ENCODE measurements at places on chromosomes 3 and 15.

DNA sequence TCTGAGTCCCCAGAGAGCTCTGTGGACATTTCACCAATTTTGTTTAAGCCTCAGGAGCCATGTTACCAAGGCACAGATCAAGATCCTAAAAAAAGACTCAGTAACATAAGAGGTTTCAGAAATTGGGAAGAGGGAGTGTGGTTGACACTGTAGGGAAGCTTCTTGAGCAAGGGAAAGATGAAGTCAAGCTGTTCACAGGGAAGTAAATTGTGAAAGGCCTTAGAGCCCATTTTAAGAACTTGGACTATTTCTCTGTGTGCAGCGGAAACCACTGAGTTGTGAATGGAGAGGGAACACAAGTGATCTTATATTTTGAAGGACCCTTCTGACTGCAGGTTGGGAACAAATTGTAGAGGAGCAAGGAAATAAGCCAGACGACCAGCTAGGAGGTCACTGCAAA, 18.7 kb downstream of the BCL2A1 start:
- DNase-seq = no peak

DNA sequence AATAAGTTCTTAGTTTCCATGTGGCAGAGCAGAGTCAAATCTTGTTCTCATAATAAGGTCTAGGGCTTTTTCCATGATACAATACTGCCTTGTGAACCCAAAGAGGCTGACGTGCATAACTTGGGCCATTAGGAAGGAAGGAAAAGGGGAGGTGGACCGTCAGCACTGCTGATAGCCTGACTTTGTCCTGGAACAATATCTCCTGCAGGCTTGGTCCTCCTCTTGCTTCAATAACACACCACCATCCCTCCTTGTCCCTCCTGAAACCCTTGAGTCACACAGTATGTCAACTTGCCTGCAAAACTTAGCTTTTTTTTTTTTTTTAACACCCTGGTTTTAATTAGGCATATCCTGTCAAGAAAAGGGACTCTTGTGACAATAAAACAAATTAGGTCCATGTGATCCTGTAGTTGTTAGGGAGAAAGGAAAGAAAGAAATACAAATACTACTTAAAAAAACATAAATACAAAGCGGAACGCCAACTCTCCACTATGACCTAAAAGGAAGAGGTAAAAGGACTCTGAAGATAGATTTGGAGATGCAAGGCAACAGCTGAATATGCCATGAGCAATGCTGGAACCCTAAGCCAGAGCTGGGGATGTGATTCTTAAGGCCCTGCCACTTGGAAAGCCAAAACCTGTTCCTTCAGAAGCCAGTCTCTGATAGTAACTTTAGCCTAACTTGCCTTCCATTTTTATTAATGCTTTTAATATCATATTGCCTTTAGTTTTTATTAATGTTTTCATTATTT, 67.0 kb downstream of the WWTR1 start:
- no peak for DNase-seq

- no peak for DNase-seq
Observed at GRCh38 chr3:38645601-38646000, 3.9 kb downstream of the SCN5A start.

GRCh38 chr3:66486646-66487045, 14.2 kb downstream of the LRIG1 start:
- DNase-seq = peak; percentile 92

DNA sequence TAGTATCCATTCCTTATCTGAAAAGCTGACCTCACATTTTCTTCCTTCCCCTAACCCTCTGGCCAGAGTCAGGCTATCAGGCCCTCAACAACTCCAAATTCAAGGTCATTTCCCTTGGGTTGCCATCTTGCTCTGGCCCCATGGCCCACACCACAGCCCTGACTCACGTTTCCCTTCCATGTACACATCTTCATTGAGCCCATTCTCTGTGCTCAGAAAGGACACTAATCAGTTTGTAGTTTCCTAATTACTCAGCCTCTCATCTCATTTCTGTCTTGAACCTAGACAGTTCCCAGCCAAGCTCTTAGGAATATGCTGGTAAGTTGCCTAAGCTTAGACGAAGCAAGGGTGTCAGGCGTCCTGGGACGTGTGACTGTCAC, 14.9 kb downstream of the TGM5 start:
- DNase-seq = no peak

- peak; percentile 89 for DNase-seq
Observed at GRCh38 chr3:27681249-27681748, 40.8 kb downstream of the EOMES start.

DNA sequence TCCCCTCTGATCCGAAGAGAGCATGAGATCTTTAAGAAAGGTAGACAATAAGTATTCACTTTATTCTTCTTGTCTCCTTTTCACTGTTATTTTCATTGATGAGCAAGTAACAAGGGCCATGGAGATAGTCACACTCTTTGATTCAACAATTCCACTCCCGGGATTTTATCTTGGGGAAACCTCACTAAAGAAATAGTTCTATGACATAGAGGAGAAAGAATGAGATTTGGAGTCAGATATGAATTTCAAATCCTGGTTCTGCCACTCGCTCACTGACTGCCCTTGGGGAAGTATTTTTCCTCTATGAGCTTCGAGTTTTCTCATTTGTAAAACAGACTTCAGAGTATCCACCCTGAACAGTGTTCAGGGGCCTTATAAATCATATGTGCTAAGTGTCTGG, 514.6 kb downstream of the NLGN1 start:
- peak; percentile 70 for DNase-seq

DNA sequence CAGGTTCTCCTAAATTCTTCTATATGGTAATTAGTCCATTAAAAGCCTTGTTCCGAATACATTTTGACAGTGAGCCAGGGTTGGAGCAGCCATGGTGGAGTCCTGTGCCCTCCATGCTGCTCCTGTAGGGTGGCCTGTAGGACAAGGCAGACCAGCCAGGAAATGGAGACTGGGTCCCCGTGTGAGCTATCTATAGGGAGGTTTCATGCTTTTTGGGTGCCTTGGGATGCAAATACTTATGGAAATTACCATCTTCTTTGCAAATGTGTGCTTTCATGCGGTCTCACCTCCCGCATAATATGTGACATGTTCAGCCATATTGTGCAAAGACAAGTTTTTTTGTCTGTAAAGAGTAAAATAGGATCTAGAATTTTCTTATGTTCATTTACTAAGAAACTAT, 58.0 kb upstream of the FURIN start:
- no peak for DNase-seq

DNA sequence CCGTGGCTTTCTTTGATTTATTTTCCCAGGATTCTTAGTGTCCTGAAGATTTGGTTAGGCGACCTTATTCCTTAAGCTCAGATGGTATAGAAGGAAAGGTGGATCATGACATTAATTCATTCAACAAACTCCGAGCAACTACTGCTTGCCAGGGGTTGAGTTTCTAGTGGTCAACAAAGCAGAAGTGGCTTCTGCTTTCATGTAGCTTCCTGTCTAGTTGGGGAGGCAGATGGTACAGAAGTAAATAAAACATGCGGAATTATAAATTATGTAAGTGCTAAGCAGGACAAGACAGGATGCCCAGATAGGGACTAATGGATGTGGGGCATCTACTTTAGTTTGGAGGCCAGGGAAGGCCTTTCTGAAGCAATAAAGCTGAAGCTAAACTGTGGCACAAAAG, 15.6 kb downstream of the EEFSEC start:
- DNase-seq = no peak

- DNase-seq = no peak
Observed at GRCh38 chr3:64093825-64094712, 70.8 kb upstream of the PSMD6 start.

DNA sequence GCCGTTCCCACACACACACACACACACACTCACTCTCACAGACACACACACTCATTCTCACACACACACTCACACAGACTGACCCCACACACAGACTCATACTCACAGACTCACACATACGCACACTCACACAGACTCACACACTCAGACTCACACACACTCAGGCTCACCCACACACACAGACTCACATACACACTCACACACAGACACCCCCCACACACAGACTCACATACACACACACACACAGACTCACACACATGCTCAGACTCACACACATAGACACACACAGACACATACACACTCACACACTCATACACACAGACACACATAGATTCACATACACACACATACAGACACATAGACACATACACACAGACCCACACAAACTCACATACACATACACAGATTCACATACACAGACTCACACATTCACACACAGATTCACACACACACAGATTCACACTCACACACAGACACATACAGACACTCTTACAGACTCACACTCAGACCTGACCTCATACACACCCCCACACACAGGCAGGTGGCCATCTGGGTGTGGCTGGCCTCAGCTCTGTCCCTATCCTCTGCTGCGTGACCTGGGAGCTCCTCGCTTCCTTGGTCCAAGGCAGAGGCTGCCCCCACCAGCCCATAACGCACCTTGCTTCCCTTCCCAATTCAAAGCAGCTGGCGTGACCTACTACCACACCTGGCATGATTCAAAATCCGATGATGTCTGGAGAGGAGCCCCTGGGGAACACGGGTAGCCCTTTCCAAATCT, 1.9 kb downstream of the C3orf22 start:
- no peak for DNase-seq

DNA sequence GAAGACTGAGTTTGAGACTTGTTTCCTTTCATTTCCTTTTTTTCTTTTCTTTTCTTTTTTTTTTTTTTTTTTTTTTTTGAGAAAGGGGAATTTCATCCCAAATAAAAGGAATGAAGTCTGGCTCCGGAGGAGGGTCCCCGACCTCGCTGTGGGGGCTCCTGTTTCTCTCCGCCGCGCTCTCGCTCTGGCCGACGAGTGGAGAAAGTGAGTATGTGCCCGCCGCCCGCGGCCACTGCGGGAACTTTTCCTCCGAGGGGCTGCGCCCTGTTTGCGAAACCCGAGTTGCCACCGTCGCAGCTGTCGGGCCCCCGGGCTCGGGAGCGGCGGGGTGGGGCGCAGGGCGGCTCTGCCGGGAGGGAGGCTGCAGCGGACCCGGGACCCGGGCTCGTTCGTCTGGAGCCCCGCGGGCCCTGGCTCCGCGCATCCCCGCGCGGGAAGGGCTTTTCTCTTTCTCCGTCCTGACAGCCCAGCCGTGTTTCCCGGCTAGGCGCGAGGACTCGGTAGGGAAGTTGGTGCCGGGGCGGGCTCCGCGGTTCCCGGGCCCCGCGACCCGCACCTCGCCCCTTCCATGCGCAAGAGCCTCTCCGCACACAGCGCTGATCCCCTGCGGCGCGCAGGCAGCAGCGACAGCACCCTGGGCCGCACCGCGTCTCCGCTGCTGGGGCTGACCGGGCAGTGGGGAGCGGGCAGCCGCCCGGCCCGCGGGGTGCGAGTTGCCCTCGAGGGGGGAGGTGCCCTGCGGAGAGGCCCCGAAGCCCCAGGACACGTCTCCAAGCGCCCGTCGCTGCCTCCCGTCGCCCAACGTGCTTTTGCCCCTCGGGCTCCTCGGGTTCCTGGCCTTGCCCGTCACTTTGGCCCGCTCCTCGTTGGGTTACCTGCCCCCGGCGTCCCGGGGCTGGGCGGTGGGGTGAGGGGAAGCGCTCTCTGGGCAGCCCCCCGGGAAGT, 1.4 kb downstream of the IGF1R start:
- peak; percentile 20 for DNase-seq

DNA sequence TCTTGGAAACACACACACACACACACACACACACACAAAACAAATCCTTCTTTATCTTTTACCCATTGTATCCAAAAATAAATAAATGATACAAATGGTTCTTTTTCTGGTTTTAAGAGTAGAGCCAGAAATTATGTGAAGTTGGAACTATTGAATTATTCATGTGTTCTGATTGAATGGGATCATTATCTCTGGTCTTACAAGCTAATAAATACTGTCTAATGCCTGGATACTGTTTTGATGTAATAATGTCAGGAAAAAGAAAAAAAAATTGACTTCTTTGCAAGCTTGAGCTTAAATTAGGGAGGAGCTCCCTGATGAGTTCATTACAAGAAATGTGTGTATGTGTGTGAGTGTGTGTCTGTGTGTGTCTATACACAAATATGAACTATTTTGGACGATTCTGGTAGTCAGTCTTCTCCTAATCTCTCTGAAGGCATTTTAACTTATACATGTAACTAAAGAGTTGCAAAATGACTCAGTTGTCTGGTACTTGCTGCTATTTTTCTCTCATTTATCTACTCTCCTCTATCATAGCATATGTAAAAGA, 507.2 kb upstream of the AGTR1 start:
- DNase-seq = no peak

DNA sequence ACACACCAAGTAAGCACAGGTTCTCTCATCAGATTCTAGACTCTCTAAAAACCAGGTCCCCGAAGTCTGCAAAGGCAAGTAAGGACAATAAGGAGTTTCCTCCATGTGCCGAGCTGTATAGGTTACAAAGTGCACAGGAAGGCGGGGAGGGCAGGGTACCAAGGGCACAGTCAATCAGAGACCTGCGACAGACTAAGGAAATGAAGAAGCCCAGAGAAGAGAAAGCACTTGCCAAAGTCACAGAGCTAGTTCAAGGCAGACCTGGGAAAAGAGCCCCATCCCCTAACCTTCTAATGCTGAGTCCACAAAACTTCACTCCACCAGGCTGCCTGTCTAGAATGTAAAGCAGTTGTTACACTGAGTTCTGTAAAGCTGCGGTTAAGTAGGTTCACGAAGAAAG, 1.7 kb downstream of the SEC13 start:
- no peak for DNase-seq

DNA sequence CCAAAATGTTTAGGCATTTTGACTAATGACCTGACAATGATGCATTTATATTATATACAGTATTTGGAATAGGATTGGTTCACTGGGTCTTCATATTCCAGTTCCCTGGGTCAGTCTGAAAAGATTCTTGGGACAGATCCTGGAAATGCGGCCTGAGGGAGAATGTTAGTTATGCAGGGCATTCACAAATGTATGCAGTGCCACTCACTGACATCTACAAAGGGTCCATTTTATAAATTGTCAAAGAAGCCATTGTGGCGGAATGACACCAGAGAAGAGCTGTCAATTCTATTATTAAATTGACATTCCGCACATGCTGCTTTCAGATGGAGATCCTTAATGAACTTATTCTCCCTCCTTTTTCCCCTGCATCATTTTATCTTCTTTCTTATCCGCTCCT, 176.6 kb downstream of the VGLL3 start:
- DNase-seq = no peak

- no peak for DNase-seq
Observed at GRCh38 chr15:59338414-59338813, 34.3 kb downstream of the MYO1E start.
